ENCODE measurements at places on chromosomes 2 and 18. TPM values are rescaled to one million over a fixed set of nuclear protein-coding genes. Genes with fewer than 3 reads are reported as not detected.
A peak's percentile ranks its signal among the peaks of the same experiment; 100 is the strongest.

NPPC gene
- not detected for total RNA-seq

- DNase-seq = no peak
Observed at GRCh38 chr2:151363709-151364108, 6.3 kb downstream of the TNFAIP6 start.

DNA sequence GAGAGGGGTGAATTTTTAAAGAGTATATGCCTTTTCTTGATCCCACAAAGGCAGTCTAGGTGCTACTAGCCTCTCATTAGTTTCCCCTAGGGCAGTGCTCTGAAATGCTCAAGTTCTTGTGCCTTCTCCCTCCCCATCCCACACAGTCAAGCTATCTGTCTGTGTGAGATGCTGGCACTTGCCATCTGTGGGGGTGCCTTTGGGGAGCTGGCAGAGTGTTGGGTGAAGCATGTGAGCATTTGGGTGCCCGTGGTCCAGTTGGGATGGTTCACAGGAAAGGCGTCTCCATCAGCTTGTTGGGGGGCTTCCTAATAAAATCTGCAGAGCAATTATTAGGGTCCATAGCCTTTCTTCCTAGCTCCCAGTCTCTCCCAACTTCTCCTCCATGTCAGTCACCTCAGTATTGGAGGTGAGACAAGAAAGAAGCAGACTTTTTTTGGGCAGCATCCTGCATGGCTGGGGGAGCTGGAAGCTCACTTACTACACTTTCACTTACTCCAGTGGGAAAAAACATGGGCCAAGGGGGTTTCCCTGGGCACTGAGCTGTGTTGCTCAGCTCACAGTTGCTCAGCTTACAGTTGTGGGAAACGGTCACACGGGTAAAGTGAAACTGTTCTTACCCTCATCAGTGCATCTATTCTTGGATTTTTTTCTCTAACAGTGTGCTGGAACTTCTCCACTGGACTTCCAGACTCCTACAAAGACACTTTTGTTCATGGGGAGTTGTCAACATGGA is 29.3 kb downstream of the COLEC11 start:
- DNase-seq = no peak

- no peak for DNase-seq
Observed at GRCh38 chr18:6484659-6485058, 69.9 kb upstream of the L3MBTL4 start.

- no peak for DNase-seq
Observed at GRCh38 chr2:232088771-232089170, 127.3 kb downstream of the DIS3L2 start.

ALK gene
- total RNA-seq = not detected

SUCLG1 gene
- total RNA-seq = 59.5 TPM

GRCh38 chr18:56902653-56903052 is 244.2 kb upstream of the BOD1L2 start:
- DNase-seq = no peak

TXNDC2 gene
- 0.11 TPM for total RNA-seq

DNA sequence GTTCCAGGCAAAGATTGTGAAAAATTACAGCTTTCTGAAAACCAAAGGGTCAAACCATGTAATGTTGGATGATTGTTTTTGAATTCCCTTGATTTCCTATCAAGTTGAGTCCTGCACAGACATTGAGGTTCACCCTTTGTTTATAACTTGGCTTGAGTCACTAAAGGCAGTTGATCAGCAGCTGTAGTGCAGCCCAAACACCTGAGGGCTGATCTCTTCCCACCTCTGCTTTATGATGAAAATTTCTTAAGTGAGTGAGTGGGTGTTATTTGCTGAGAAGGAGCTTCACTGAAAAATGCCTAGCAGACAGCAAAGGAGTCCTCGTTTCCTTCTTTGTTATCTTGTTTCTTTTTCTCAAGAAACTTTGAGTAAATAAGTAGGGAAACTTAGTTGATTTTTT is 31.9 kb upstream of the BMPR2 start:
- no peak for DNase-seq

GRCh38 chr2:86293612-86294011 is 43.8 kb downstream of the REEP1 start:
- no peak for DNase-seq

GRCh38 chr18:59837586-59837985 is 62.2 kb upstream of the PMAIP1 start:
- peak; percentile 38 for DNase-seq

SIX3 gene
- total RNA-seq = 1.4 TPM

ALLC gene
- total RNA-seq = not detected

DNA sequence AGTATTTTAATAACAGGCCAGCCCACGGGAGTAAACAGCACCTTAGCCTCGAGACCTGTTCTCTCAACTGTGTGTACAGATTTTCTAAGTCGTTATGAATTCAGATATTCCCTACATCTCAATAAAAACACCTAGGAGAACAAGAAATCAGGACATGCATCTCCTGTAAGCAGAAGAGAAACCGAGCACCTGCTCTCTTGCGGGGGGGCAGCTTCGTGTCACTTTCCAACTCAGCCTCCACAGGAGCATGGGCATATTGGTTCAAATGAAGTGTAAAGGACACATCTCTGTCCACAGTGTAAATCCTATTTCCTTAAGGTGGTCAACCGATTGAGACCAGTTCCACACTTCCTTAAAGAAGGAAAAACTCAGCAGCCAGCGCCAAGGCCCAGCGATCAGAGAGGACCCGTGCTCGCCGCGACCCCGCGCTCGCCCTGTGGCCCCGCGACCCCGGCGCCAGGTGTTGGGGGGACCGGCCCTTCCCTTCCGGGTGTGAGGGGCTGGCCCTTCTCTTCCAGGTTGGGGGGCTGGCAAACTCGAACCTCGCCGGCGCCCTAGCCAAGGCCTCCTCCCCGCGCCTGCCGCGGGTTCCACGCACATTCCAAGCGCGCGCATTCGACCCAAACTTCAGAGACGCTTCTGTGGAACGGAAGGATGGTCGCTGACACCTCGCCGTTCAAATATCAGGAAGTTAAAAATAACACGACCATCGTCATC is 652 bp downstream of the SH3YL1 start:
- no peak for DNase-seq

DAPL1 gene
- not detected for total RNA-seq
